ENCODE measurements at places on chromosomes 3 and 15.

DNA sequence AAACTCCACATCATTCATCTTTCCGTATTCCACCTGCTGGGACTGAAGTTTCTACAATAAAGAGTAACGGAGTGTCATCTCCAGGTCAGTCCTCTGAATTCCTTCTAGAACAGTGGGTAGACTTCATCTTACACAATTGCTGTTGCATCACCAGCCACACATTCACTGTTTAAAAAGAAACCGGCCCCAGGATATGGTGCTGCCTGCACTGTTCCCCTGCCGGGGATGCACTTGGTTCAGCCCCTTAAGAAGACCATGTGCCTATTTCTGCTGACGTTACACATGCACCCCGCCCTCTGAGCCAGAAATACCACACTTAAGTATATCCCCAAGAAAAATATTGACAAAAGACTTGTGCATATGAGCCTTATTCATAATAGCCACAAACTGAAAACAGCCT is 233.4 kb downstream of the FEZF2 start:
- peak; percentile 29 for DNase-seq

- DNase-seq, result no peak
These were observed 362.0 kb upstream of the IL12A start for GRCh38 chr3:159626598-159626997.

DNA sequence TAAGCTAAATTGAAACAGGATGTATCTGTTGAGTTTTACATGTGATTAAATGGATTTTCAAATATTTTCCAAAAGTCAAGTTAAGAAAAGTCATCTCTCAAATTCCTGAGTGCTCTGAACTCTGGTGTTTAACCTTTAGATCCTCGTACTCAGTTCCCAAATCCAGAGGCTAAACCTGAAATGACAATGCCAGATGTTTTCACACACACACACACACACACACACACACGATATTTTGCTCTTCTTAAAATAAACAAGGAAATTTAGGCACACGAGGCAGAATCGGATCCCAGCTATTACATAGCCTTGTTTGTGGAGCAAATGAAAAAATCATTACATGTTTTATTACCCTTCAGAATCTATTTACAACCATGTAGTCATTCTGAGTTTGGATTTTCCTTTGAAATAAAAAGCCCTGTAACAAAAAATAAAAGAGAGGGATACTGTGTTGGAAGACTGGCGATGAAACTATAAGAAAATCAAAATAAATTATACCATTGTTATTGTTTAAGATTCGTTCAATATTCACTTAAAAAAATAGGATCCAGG is 20.6 kb upstream of the UBE2E1 start:
- no peak for DNase-seq

DNA sequence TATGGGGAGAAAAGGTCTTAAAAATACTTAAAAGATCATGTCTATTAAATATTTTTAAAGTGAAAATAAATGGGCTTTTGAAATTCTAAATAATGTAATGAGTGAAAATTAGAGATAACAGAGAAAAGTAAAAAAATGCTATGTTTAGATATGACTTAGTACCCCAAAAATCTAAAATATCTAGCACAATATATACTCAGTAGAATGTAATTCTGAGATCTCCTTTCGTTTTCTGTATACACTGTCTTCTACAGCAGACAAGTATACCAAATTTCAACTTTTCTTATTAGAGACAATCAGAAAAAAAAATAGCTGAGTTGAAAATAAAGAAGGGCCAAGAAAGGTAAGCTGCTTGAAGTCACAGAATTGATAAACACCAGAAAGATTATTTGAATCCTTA is 140.8 kb downstream of the ADAM10 start:
- DNase-seq, result no peak

- peak; percentile 87 for DNase-seq
These were observed 203.7 kb downstream of the SLC9A9 start for GRCh38 chr3:143644370-143645089.

- no peak for DNase-seq
These were observed 28.5 kb upstream of the TSEN2 start for GRCh38 chr3:12455740-12456139.

DNA sequence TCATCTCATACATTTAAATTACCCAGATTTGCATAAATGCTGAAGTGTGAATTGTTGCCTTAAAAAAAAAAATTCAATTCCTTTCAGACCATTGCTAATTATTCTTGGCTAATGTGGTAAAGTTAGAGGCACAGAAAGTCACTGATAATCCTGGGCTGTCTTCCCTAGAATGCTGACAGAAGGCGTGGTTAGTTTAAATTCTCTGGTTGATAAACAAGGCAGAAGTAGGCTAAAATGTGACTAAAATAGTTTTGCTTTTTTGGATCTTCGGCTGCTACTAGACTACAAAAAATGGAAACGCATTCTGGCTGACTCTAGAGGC is 193.7 kb downstream of the OTOL1 start:
- no peak for DNase-seq

- no peak for DNase-seq
These were observed 455.6 kb downstream of the TBL1XR1 start for GRCh38 chr3:176741664-176742047.

DNA sequence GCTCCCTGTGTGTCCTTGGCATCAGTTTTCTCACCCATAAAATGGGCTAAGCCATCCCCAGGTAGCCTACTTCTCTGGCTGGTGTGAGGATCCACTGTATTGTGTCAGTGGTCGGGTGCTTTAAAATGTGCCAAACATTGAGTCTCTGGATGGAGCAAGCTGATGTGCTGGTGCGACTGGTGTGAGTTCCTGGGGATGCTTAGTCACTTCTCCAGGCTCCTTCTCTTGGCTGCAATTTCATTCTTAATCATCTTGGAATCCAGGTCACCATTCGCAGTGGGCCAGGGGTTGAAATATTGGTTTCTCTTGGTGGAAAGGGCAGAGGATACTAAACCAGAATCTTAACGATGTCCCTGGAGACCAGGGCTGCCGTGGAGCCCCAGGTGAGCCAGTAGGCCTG is 29.3 kb downstream of the SCN5A start:
- peak; percentile 34 for DNase-seq

GRCh38 chr15:32763295-32763694 is 45.5 kb downstream of the GREM1 start:
- DNase-seq, result no peak

- peak; percentile 99 for DNase-seq
These were observed 72.4 kb downstream of the SENP2 start for GRCh38 chr3:185658504-185658912.
